ENCODE measurements at places on chromosomes 5 and 9.

- DNase-seq = no peak
Measured at GRCh38 chr5:80146046-80146445, 109.8 kb downstream of the SERINC5 start.

DNA sequence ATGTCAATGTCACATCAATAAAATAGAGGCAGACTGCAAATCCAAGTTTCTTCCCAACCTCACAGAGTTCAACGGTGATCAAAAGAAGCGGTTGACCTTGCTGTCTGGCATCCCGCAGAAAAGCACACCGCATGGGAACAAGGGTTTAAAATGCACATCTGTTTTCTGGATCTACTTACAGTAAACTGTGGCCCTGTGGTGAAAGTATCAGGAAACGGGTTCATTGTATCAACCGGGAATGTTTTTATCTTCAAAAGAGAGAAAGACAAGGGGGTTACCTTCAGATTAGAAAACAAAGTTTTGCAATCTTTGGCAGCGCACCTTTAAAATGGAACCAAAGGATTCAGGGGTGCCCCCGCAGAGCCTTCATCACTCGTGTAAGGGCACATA, 15.5 kb upstream of the FRRS1L start:
- DNase-seq = no peak

DNA sequence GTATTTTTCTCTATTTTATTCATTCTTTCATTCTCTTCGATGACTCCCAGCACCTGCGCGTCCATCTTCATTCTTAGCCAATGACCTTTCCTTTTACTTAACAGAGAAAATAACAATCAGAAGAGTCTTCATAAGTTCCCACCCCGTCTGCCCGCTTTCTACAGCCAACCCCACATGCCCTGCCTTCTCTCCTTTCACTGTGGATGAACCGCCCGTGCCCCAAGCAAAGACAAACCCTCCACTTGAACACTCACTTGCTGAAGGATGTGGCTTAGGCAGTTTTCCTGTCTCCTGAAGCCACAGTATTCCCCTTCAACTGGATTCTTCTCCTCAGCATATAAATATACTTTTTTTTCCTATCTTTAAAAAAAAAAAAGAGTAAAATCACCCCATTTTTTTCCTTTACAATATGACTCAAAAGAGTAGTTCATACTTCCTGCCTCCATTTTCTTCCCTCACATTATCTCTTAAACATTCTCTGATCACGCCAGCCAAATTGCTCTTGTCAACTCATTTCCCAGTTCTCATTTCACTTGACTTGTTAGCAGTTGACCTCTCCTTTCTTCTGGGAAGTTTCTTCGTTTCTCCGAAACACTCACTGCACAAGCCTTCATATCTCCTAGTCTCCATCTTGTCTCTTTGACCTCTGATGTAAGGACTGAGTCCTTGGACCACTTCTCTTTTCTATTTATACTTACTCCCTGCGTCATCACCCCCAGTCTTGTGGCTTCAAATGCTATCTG, 11.1 kb downstream of the NIPSNAP3B start:
- no peak for DNase-seq

- no peak for DNase-seq
Measured at GRCh38 chr9:81621785-81622259, 67.5 kb downstream of the TLE1 start.

GRCh38 chr9:72997387-72997995, 44.6 kb upstream of the ALDH1A1 start:
- no peak for DNase-seq

GRCh38 chr9:10045598-10045997, 567.2 kb downstream of the PTPRD start:
- DNase-seq = no peak

GRCh38 chr5:169367861-169368260, 66.9 kb upstream of the SLIT3 start:
- DNase-seq = no peak

- DNase-seq = no peak
Measured at GRCh38 chr5:37902323-37902722, 62.5 kb upstream of the GDNF start.

- DNase-seq = no peak
Measured at GRCh38 chr5:3600106-3601060, 4.8 kb downstream of the IRX1 start.

- no peak for DNase-seq
Measured at GRCh38 chr5:75509546-75509945, 1.9 kb downstream of the CERT1 start.

GRCh38 chr9:37959976-37960375, 56.0 kb upstream of the SLC25A51 start:
- DNase-seq = no peak

DNA sequence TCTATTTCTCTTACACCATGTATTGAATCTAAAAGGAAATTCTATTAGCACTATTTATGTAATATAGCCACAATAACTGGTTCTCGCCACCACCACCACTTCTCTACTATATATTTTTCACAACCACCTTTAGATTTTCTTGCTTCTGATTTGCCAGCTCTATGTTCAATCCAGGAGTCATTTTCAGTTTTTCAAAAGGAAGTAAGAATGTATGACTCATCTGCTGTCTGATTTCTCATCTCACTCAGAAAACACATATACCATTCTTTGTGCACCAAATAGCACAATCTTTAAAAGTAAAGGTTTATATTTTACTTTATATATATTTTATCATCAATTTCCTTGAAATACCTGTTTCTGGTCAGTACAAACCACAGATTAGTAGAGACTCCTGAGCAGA, 1127.5 kb downstream of the TAF11L14 start:
- DNase-seq = no peak

GRCh38 chr5:173041881-173042762, 14.0 kb upstream of the CREBRF start:
- no peak for DNase-seq

- DNase-seq = no peak
Measured at GRCh38 chr9:112705768-112706427, 12.0 kb downstream of the INIP start.

GRCh38 chr5:96148376-96148775, 186.7 kb upstream of the ELL2 start:
- no peak for DNase-seq

DNA sequence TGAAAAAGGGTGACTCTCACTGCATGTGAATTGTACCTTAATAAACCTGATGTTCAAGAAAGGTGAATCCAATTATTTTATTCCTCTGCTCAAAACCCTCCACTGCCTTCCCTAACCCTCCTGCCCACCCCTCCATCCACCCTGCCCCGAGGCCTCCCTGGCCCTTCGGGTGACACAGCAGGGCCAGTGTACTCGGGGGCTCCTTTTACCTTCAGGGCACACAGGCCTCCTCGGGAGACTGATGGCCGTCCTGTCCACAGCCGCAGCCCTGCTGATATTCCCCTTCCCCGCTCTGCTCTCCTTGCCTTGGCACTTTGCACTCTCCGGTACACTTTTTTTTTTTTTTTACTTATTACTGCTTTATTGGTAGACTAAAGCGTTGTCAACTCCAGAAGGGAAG, 234.0 kb downstream of the CACNA1B start:
- DNase-seq = no peak

- DNase-seq = no peak
Measured at GRCh38 chr5:159104051-159104651, 4.4 kb upstream of the EBF1 start.

DNA sequence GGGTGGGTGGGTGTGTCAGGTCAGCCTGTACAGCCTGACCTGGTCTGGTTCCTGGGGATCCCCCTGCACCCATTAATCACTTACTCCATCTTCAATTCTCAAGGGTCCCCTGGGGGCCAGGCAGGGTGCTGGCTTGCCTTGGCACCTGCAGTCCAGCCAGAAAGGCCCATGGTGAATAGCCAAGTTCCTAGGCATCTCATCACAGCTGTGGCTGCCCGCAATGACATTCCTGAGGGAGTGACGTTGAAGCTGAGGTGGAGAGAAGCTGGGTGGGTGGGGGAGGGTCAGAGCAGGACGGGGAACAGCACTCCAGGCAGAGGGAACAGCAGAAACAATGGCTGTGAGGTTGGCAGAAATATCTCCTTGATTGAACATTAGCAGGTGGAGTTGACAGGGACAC, 10.6 kb downstream of the HMCN2 start:
- no peak for DNase-seq

DNA sequence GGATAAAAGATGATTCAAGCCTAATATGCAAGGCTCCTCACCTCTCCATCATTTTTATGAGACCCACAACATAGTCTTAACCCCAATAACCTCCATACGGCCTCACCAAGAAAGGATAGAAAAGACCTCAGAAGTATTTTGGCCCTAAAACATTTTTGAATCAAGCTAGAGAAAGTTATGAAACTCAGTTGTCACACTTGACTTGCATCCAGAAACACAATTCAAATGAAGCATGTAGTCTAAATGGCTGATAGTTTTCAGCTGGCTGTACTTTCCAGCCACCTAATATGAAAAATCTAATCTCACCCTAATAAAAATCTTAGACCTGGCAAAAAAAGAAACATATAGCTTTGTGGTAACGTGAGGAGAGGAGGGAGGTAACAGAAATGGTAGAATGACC, 116.1 kb downstream of the ARL15 start:
- no peak for DNase-seq

DNA sequence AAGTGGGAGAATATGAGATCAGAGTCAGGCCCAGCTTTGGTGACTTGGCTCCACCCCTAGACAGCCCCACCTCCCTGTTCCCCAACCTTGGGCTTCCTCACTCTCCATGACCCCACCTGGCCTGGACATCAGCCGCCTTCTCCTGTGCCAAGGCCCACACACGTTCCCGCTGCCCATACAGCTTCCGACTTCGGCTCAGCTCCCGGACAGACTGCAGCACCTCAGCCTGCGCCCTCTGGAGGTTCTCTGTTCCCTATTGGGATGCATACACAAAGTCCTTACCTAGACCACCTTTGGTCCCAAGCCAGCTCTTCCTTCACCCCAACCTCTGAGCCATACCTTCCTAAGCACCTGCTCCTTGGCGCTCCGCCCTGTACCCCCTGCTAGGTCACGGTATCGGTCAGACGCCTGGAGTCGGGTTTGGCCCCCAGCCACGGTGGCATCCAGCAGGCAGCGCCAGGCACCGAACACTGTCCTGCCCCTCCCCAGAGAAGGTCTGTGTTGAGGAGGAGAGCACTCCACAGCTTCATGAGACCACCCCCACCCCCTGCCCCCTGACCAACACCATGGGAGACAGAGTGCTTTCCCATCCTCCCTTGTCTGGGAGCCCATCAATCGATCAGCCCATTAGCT, 2.0 kb downstream of the FCHSD1 start:
- DNase-seq = no peak

DNA sequence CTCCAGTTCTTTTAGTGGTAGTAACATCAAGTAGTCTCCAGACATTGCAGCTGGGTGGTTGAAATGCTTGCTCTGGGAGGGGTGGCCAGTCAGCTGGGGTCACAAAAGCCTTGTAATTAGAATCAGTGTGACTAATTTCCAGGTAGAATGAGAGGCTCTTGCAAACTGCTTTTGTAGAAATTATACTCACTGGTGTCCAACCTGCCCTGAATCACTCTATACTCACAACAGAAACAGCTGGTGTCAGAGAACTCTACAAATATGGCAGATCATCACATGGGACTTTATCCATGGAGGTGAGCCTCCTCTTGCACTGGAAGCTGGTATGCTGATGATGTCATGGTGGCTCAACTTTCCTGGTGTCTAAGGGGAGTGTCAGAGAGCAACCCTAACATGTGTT, 71.3 kb downstream of the SH3TC2 start:
- no peak for DNase-seq

DNA sequence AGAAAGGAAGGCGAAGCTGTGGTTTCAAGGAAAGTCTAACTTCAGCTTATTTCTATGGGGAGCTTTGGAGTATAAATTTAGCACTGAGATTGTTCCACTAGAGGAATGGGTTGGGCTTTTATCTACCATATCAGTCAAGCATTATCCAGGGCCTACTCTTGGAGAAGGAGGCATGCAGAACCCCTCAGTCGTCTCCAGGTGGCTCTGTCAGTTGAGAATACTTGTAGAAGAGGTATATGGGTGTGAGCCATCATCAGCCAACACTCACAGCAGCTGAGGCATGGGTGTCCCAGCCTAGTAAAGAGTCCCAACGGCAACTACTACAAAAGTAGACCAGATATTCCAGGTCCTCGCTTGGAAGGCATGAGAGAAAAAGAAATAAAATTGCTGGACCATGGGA, 548.5 kb upstream of the GRAMD2B start:
- no peak for DNase-seq

- DNase-seq = no peak
Measured at GRCh38 chr5:32949286-32949970, 238.3 kb downstream of the NPR3 start.

GRCh38 chr9:101618698-101619097, 23.9 kb upstream of the PPP3R2 start:
- DNase-seq = no peak

DNA sequence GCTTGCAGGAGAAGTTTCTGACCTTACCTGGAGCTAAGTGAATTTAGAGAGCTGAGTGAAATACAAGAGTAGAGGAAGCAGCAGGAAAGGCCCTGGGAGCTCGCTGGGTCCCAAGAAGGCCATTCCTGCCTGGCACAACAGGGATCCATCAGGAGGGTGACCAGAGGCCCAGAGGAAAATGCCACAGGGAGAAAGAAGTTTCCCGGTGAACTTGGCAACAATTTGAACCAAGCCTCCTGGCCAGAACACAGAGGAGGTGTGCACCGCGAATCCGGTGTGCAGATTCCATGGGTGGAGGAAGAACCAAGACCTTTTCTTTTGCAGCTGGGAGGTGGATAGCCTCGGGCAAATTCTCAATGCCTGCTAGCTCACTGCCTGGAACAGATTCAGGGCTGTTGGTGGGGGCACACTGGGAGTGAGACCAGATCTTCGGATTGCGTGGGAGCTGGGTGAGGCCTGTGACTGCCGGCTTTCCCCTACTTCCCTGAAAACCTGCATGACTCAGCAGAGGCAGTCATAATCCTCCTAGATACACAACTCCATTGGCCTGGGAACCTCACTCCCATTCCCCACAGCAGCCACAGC, 1850.9 kb upstream of the NUDT12 start:
- DNase-seq = no peak

DNA sequence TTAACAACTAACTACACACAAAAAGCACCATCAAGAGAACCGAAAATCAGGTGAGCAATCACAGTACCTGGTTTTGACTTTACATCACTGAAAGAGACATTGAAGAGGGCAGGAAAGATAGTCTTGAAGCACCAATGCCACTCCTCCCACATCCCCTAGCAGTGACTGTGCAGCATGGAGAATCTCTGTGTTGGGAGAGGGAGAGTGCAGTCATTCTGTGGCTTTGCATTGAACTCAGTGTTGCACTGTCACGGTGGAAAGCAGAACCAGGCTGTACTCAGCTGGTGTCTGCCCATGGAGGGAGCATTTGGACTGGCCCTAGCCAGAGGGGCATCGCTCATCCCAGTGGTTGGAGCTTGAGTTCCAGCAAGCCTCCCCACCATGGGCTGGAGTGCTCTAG, 40.4 kb downstream of the C5 start:
- no peak for DNase-seq

- DNase-seq = no peak
Measured at GRCh38 chr5:177959315-177959714, 36.7 kb downstream of the PROP1 start.

GRCh38 chr9:16367605-16368231, 502.8 kb downstream of the BNC2 start:
- no peak for DNase-seq

- no peak for DNase-seq
Measured at GRCh38 chr9:75995066-75995465, 104.6 kb downstream of the PCSK5 start.
